ENCODE measurements at places on chromosomes 1 and 21.

DNA sequence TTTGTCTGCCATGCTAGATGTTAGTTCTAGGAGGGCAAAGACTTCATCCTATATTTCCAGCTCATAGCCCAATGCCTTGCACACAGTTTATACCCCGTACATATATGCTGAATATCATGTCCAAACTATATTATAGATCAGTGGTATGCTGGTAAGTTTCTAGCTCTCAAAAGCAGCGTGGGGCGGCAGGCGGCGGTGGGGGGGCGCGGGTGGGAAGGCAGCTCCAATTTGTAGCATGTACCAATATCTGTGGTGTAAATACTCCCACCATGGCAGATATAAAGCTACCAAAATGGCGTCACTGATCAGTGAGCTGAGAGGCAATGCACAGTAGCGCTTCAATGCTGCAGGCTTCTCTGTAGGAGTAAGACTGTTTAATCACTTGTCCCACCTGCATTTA is 77.1 kb downstream of the PATJ start:
- no peak for DNase-seq

DNA sequence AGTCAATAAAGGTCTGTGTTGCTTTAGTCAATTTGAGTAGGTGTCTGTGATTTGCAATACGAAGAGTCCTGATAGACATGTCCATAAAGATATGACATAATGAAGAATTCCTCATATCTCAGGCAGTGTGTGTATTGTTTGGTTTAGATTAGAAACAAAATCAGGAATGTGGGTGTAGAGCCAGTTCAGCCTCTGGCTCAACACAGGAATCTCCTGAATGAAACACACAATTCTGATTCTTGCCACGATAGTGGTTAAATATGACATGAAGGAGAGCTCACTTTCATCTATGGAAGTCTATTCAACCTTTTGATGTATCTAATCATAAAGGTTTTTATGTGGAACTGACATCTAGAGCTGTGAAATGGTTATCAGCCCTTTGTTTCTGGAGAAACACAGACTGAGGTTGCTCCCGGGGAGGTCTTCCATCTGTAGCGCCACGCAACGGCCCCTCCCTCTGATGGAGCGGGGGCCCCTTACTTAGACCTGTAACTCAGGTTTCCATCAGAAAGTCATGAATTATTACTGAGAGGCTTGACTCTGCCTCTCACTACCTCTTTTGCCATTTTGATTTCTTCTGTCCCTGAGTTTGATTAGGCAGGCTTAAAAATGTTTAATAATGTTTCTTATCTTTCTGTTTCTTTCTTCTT is 19.5 kb downstream of the TSPAN2 start:
- no peak for DNase-seq

- no peak for DNase-seq
Observed at GRCh38 chr1:221035662-221036153, 156.5 kb downstream of the HLX start.

DNA sequence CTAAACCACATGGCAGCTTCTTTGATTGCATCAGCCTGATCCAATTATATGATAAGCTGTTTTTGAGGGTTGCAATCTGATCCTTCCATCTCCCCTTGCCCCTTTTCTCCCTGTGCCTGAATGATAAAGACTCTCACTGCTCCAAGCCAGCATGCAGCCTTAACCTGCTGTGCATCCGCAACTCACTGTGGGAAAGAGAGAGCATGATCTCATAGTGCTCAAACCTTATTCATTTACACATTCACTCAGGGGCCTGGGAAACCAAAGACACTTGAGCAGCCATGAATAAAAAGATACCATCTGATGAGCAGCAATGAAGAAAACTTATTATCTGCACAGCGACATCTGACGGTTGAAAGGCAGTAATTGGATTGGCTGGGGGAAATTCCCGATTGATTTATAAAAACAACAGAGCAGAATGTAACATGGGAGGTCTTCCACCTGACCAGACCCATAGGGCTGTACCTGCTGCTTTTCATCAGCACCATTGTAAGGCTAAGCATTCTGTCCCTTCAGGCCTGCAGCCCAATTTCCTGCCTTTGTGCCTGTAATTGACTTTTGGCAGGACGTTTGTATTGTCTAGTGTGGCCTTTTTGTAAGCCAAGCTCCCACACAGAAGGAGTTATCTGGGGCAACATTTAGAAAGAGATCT is 62.5 kb downstream of the KIAA0040 start:
- DNase-seq, result no peak

GRCh38 chr1:19689856-19690255 is 25.2 kb downstream of the HTR6 start:
- DNase-seq, result no peak

GRCh38 chr1:205604059-205604458 is 27.8 kb downstream of the ELK4 start:
- no peak for DNase-seq

DNA sequence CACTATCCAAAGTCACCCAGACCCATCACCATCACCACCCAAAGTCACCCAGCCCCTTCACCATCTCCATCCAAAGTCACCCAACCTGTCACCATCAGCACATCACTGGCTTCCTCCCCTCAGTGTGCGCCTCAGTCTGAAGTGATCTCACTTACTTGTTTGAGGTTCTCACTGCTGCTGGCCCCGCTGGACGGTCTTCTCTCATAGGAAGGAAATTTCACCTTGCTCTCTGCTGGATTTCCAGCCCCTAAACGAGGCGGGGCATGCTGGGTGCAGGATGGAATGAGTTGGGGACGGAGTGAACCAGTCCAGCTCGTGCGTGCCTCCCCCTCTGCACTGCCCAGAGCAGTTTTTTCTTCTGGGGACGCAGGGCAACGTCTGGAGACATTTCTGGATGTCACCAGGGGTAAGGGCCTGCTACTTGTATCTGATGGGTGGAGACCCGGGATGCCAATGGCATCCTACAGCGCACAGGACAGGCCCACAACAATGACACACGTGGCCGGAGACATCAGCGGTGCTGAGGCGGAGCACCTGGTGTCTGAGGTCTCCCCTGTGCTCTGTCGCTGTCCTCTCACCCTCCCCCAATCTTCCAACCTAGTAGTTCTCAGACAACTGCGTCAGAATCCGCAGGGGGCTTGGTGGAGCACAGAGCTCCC is 38.6 kb downstream of the PDE9A start:
- no peak for DNase-seq

DNA sequence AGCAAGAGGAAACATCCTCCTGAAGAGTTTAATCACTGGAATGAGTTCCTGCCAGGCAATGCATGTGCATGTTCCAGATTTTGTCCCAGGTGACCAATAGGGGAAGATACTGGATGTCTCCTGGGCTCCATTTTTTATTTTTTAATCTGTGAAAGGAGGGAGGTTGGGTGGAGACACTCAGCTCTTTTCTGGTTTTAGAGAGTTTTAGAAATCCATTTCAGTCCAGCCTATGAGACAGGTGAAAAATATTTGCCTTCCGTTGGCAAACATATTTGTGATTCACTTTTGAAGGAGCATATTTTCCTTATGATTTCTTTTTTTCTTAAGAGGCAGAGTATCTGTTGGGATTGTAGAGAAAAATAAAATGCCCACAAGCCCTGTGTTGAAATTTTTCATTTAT is 70.7 kb downstream of the ABCA4 start:
- no peak for DNase-seq

GRCh38 chr1:111878649-111879048 is 110.8 kb downstream of the KCND3 start:
- DNase-seq, result no peak

- peak; percentile 53 for DNase-seq
Observed at GRCh38 chr1:9784508-9785133, 39.1 kb downstream of the CLSTN1 start.

DNA sequence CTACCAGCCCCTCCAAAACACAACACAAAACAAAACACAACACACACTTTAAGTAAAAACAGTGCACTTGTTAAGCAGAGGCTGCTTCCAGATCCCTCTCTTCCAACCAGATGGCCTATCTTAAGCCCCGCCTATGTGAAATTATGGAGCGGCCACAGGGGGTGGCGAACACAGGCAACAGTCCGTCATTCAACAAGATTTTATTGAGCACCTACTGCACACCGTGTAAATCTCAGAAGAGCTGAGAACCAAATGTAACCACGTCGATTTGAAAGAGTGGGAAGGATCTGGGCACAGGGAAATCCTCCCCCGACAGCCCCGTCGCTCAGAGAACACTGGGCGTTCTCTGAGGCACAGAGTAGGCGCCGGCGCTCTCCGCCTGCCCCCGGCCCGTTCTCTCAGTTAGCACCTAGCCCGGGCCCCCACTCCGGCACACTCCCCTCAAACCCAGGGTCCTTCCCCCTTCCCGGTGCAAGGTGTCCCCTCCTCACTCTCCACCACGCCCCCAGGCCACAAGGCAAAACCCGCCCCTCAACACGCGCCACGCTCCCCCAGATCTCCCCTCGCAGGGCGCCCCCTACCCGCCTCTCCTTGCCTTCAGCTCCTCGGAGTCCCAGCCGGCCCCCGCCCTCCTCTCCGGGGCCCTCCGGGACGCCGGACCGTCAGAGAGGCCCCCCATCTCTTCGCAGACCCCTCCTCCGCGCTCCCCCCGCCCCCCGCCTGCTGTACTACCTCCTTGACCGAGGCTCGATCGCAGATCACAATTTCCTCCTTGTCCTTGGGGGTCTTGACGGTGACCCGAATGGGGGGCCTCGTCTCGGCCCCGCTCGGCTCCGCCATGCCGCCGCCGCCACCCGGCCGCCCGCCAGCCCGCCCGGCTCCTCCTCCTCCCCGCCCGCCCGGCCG is 483 bp downstream of the UBQLN4 start:
- peak; percentile 57 for DNase-seq

DNA sequence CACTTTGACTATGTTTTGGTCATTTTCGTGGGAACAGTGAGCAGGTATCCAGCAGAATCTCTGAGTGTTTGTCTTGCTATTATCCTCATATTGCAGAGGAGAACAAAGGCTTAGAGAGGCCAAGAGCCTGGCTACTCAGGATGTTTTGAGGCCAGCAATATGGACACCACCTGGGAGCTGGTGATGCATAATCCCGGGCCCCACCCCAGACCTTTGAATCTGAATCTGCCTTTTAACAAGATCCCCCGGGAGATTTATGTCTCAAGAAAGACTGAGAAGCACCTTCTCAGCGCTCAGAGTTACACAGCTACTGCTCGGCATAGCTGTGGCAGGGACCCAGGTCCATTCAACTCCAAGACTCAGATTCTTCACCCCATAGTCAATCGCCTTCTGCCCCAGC is 72.8 kb downstream of the PTPRU start:
- no peak for DNase-seq

DNA sequence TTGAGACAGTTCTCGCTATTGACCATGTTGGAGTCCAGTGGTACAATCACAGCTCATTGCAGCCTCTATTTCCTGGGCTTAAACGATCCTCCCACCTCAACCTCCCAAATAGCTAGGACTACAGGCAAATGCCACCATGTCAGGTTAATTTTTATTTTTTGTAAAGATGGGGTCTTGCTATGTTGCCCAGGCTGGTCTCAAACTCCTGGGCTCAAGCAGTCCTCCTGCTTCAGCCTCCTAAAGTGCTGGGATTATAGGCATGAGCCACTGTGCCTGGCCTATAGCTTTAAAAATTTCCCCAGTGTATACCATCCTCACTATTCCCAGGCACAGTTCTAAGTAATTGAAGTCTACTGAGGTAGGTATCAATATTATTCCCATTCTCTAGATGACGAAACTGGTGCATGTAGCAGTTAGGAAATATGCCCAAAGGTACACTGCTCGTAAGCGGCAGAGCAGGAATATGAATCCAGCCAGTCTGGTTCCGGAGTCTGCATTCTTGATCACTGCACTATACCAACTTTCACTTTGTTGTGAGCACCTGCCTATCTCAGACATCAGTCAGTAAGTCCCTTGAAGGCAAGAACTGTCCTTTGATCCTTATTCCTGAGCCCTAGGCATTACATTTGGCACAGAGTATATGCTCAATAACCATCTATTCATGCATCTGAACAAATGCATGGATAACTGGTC is 11.5 kb upstream of the SRP9 start:
- no peak for DNase-seq

GRCh38 chr1:47823040-47823808 is 174.0 kb downstream of the TRABD2B start:
- DNase-seq, result no peak

DNA sequence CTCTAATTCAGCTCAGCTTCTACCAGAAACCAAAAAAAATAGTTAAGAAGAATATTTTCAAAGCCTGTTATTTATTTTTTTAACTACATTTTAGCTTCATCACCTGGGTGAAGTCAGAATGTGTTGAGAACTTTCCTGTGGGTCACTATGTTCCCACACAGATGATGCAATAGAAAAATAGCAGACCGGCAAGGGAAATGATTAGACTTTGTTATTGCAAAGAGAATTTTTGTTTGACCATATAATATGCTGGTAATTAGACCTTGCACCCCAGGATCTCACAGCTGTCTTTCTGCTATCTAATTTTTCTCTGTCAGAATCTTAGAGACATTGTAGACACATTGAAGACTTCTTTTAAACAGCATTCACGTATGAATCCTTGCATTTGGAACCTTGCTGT is 299.3 kb downstream of the TBX15 start:
- no peak for DNase-seq

DNA sequence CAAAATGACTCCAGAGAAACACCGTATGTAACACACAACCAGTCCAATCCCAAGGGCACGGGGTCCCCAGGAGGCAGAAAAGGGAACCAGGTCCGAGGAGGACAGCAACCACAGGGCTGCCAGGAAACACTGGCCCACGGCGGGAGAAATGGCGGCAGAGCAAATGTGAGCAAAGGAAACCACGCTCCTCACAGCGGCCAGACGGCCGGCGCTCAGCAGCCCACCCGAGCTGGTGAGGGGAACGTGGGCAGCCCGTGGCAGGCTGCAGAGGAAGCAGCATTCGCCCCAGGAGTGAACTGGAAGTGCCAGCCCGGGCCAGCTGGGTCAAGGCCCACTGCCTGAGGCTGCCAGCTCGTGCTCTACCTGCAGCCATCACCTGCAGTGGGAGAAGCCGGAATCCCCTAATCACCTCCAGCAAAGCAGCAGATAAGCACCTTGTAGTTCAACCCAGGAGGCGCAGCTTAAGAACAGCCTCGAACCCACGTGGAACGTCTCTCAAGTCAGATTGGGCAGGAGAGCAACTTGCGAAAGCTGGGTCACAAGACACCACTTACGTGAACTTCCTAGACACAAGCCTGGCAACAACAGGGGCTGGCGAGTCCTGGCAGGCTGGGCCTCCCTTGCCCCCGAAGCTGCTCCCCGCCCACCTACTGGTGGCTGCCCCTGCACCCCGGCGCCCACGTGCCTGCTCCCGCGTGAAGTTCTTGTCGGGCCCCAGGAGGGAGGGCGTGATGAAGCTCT is 6.7 kb downstream of the SLC19A1 start:
- no peak for DNase-seq

- no peak for DNase-seq
Observed at GRCh38 chr1:165898837-165899236, 71.4 kb downstream of the UCK2 start.

Data from AML-193 (cell line).